NCI-H1694 treated with DMSO at 0.1 percent for 48 hours (cell line): ENCODE measurements at places on chromosomes 12 and 14.

DNA sequence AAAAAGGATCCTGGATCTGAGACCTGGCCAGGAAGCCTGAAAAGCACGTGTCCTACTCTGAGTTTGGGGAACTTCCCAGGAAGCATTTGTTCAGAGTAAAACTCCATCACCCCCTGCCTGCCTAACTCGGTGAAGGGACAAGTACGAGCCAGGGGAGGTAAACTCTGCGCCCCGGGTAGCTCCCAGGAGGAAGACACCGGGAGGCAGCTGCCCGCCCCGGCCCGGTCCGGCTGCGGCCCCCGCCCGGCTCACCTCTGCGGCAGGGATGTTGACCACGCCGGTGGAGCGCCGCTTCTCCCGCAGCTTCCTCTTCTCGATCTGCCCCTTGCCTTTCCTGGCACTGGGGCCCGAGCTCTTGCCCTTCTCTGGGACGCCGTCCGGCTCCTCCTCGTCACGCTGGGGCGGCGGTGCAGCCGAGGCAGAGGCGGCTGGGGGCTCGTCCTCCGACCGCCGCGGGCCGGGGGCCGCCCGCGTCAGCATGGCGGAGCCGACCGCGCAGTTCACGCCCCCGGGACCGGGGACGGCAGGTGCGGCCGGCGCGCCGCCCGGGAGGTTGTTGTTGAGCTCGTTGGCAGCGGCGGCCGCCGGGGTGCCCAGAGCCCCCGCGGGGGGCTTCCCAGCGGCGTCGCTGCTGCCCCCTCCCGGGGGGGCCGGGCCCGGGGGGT lies 1.2 kb downstream of the PAWR start:
- no peak for DNase-seq

GRCh38 chr14:56474419-56475022 lies 105.1 kb upstream of the TMEM260 start:
- peak; percentile 37 for DNase-seq

DNA sequence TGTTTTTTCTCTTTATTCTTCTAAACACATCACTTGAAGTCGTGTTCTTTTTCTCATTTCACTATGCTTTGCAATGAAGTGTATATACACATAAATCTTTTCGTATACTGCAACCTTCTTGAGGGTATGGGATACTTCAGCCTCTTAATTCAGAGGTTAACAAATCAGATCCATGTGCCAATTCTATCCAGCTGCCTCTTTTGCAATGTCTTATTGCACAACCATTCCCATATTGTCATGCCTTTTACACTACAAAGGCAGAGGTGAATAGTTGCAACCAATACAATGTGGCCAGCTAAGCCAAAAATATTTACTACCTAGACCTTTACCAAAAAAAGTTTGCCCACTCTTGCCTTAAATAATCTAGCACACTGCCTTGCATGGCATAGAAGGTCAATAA lies 224.5 kb upstream of the FOXG1 start:
- DNase-seq, result no peak

DNA sequence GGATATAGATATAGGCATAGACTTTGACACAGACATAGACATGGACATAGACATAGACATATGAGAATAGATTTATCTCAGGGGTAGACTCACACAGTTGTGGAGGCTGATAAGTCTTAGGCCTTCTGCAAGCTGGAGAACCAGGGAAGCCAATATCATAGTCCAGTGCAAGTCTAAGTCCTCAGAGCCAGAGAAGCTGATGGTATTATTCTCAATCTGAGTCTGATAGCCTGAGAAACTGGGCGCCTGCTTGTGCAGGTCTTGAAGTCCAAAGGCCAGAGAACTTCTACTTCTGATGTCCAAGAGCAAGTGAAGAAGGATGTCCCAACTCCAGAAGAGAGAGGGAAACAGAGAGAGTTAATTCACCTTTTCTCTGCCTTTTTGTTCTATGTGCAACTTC lies 476.5 kb downstream of the SLC6A15 start:
- DNase-seq, result no peak

DNA sequence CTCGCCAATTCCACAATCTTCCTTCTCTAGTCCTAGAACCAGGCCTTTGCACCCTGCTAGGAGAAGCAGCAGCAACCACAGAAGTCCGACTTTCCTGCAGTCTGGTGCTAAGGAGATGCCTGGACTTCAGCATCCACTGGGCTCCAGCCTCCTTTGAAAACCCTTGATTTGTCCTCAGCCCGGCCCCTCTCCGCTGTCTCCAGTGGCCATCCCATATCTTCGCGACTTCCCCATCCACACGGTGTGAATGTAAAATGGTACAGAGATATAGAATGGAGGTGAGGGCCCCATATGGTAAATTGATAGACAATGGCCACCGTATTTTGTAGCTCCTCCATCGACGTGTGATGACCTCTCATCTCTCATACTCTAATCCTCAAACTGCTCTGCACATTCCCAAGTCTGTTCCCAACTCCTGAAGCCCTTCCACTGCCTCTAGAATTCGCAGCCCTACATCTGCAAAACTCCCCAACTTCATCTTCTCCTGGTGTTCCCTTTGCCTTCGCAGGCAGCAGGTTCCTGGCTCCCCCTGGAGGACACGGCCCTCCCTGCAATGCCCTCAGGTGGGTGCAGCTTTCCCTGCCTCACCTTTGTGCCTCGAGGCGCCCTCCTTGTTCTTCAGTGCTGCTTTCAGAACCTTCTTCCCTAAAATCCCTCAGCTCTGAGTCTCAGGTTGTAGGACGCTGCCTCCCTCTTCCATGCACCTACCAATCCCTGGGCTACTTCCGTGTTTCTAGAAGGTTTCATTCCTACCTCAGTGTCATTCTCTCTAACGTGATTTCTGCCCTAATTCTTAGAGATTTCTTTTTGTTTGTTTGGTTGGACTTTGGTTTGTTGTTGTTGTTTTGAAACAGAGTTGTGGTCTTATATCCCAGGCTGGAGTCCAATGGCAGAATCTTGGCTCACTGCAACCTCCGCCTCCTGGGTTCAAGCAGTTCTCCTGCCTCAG lies 36.7 kb downstream of the TMBIM6 start:
- DNase-seq, result peak; percentile 18

DNA sequence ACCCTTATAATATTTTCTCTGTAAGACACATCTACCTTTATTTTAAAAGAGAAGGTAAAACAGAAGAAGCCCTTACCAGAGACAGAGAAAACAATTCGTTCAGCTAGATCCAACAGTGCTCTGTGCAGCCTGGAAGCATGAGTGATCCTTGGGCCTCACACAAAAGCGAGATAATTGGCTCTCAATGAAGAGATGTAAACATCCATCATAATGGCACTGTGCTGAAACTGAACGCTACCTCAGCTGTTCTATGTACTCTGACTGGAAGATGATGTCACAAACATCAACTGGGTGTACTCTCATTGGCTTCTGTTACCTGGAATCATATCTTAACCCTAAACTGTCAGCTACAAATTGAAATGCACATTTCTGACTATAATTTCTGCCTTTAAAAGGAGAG lies at the start of gene MGAT4C:
Gene MGAT4C, minus strand, starts transcription at position 229 of the 400 bp plus-strand sequence.
- no peak for DNase-seq

DNA sequence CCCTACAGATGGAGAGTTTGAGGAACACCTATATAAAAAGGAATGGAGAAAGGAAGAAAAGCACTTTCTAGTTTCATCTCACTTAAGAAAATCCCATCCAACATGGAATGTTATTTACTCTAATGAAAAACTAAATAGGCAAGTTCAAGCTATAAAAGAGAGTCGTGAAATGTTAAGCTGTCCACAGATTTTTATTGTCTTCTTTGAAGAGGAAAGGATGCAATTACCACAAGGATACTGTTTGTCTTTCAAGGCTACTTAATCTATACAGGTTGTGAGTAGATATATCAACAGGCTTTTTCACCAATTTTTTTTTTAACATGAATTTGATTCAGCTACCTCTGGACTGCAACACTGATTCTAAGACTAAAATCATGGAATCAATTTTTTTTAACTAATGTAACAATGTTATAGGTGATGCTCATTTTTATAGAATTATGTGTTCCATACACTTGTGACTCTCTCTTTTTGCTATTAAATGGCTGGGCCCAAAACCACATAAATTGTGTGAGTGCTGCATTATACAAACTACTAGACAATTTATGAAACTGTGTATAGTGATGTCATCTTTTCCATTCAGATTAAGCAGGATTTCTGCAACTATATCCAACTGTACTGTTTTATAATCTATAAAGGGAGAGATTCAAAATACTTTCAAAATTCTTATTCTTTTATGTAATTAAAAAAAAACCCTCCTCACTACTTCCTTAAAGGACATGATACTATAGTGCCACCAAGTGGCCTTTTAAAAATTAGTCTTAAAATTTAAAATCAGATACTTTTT lies 26.8 kb upstream of the BMAL2 start:
- peak; percentile 61 for DNase-seq

GRCh38 chr12:38995249-38995648 lies 89.9 kb upstream of the CPNE8 start:
- no peak for DNase-seq

GRCh38 chr14:94474581-94475031 lies 1.4 kb downstream of the SERPINA9 start:
- no peak for DNase-seq

DNA sequence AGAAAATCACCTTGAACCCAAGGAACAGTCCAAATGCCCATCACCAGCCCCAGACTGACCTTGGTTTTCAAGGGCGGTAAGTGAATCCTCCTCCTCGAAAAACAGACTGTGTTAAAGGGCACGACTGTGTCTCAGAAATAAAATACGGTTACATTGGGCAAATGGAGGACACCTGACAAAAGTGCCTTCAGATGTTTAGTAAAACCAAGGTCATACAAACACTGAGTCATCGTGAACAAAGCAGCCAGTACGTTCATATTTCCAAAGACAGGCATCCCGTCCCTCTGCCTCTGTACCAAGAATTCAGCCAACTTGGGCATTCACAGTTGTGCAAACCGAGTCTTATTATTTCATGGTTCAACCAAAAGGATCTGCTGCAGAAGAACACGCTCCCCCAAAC lies 25.9 kb downstream of the FOXN3 start:
- DNase-seq, result no peak

GRCh38 chr14:105502446-105503295 lies 11.6 kb downstream of the TEDC1 start:
- no peak for DNase-seq

DNA sequence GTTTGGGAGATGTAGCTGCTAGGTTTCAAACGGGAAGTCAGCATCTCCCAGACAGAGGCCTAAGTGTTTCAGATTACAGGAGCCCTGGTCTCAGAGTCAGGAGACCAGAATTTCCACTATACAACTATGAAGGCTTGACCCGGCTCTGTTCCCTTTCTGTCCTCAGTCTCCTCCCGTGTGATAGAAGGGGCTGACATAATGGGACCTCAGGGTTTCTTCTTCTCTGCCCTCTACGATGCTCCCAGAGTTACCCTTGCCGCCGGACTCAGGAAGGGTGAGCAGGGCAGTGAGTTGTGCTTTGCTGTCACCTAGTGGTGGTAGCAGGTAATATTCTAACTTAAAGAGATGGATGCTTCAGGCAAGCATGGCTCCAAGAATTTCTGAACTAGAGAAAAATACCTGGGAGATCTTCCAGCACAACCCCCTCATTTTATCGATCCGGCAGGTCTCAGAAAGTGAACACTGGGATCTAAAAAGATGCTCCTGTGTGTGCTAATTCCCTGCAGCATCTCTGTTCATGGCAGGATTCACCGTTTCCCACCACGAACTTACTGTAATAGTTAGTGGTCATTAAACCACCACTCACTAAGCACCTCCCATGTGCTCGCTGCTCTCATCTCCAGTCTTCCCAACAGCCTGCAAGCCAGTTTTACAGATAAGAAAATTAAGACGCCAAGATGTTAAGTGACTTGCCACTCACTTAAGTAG lies 84.4 kb downstream of the VWF start:
- peak; percentile 76 for DNase-seq

- DNase-seq, result no peak
These were observed 780.2 kb upstream of the SEL1L start for GRCh38 chr14:82313889-82314288.

GRCh38 chr12:13503094-13503835 lies 306.7 kb downstream of the EMP1 start:
- no peak for DNase-seq

DNA sequence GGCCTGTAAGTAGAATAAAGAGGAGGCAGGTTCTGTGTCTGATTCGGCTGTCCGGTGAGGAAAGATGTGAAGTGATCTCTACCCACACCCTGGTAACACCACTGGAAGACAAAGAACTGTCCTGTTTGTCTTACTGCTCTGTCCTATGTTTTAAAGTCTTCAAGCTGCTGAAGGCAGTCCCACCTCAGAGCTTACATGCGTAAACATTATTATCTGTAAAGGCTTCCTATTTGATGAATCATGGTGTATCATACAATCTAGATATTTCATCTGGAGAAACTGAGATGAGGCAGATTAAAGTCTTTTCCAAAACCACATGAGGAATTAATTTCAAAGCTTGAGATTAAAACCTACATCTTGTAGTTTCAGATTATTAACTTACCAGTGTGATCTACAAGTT lies 427.6 kb downstream of the ZFP36L1 start:
- DNase-seq, result no peak

DNA sequence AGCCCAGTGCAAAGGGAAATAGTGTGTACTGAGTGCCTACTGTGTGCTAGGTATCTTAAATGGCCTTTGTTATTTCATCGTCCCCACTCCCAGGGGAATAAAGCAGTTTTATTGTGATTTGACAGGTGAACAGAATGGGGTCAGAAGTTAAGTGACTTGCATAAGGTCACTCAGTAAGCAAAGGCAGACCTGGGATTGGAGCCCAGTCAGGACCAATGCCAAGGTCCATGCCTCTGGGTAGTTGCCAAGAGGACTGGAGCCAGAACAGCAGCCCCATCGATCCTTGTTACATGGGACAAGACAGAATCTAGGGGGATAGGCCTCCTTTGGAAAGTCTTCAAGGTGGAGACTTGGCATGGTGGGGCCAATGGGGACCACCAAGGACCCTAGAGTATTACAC lies 227.4 kb upstream of the PWP1 start:
- no peak for DNase-seq

DNA sequence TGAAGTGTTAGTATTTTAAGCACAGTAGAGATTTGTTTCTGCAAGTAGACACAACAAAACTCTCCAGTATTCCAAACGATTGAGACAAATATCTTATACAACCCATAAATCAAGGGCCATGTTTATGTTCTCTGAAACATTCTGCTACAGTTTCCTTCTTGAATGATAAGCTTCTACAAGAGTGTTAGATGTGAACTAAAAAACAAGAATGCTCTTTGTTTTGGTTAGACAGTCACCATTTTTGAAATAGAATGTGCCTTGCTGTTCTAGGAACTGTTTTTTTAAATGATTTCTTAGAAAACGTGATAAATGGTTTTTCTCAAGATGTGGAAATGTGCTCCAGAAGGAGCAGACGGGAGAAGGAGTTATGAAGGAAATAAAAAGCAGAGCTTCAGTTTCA lies 1656.3 kb upstream of the FLRT2 start:
- DNase-seq, result no peak

GRCh38 chr14:67934087-67934486 lies 114.5 kb downstream of the RAD51B start:
- DNase-seq, result peak; percentile 70

GRCh38 chr14:28121512-28122297 lies 644.9 kb upstream of the FOXG1 start:
- DNase-seq, result no peak

- DNase-seq, result no peak
These were observed 8.9 kb downstream of the RSRC2 start for GRCh38 chr12:122517877-122518276.

- DNase-seq, result no peak
These were observed 13.9 kb upstream of the ATP2A2 start for GRCh38 chr12:110266980-110267620.
